ENCODE measurements at places on chromosomes 5 and 9.
A peak's percentile ranks its signal among the peaks of the same experiment; 100 is the strongest.

DNA sequence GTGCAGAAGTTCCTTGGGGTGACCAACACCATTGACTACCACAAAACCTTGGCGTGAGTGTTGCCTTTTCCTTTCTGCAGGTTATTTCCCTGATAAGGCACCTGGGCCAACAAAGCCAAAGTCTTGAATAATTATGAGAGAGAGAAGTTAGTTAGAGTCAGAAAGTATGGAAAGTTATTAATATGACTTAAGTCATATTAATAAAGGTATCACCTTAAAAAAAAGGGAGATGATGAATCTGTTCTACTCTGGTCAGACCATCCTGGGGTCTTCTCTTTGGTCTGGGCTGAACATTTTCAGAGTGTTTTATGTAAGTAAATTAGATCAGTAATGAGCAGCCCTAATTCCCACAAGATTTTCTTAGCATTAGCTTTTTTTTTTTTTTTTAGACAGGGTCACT, 41.8 kb downstream of the NDST1 start:
- DNase-seq: no peak

- no peak for DNase-seq
Measured at GRCh38 chr5:36070687-36071571, 4.2 kb upstream of the UGT3A2 start.

- no peak for DNase-seq
Measured at GRCh38 chr5:151248651-151249050, 4.3 kb upstream of the GM2A start.

- no peak for DNase-seq
Measured at GRCh38 chr5:6506611-6507010, 58.0 kb downstream of the UBE2QL1 start.

GRCh38 chr9:90853945-90854344, 52.3 kb downstream of the SYK start:
- no peak for DNase-seq

GRCh38 chr9:79220666-79221065, 351.1 kb upstream of the TLE4 start:
- DNase-seq: no peak

GRCh38 chr9:124191691-124192395, 65.9 kb upstream of the NEK6 start:
- no peak for DNase-seq

GRCh38 chr5:37045703-37046102, 169.1 kb downstream of the NIPBL start:
- no peak for DNase-seq

- no peak for DNase-seq
Measured at GRCh38 chr5:19927919-19928318, 60.1 kb downstream of the CDH18 start.

DNA sequence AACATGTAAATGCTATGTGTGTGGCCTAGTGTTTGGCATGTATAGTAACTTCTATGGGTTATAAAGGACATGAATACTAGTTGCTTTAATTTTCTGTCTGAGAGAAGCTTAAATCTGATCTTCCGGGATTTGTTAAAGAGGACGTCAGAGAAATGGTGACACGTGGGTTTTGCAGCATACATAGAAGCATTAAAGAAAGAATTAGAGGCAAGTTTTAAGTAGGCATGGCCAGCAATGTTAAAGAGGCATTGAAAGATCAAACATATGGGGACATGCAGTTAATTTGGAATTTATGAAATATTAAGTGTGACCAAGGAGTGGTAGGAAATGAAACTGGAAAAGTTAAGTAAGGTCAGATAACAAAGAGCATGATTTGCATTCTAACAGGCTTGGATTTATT, 311.4 kb upstream of the RIOK2 start:
- DNase-seq: no peak

DNA sequence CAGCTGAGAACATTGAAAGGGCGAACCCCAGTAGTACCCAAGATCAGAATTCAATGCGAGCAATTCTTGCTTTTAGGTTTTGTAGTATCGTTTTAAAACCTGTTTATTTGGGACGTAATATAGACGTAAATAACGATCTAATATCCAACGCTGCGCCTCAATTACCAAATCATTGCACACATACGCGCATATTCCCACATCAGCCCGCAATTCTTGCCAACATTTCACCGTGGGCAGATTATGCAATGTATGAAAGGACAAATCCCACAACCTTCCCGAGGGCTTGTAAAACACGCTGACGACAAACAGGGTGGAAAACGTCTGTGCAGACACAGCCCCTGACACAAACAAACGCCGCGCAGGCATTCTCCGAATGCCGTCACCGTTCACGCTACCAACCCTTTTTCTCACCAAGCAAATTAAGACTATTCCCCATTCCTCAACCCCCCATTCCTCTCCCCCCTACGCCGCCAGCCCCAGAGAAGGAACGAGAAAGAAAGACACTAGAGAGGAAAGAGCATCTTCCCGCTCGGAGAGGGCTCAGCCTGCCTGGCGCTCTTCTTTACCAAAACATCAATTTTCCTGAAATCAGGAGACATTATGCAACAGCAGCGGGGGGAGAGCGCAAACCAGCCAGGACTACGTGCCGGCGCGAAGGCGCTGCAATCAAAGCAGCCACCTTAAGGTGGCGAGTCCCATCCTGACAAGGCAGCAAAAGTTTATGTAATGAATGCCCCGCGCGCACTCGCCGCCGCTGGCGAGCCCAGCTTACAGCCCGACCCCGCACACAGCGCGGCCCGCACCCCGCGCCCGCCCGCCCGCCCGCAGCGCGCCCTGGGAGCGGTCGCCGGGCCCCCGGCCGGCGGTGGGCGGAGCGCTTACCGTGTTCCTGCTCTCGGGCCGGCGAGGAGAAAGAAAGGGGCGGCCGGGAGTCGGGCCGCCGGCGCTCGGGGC, 597 bp downstream of the NFIL3 start:
- DNase-seq: peak; percentile 36

- no peak for DNase-seq
Measured at GRCh38 chr5:173778784-173779304, 109.3 kb upstream of the CPEB4 start.

DNA sequence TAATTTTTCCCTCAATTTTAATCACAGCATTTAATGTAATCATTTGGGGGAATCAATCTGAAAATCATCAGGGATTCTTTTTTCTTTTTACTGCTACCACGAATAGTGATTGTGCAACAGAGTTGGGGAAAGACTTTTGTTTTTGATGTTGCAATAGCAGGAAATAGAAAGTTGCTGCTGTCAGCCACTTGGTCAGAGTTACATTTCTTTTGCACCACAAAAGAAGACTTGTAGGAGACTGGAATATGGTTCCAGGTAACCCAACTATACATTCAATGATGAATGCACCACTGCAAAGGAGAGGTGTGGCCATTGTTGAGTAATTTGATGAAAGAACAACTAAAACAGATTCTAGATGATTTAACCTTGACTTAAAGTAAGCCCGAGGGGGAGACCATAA, 46.3 kb upstream of the PALM2AKAP2 start:
- no peak for DNase-seq

Measured in effector memory CD4-positive, alpha-beta T cell (primary cell).